Mesenteric fat pad (tissue), 1 donor: ENCODE measurements at places on chromosomes 3 and 15. TPM values are rescaled to one million over a fixed set of nuclear protein-coding genes. Genes with fewer than 3 reads are reported as not detected.

PFN2 gene
- 33.9 TPM for total RNA-seq

- no peak for DNase-seq
Observed at GRCh38 chr3:55330756-55331155, 156.3 kb downstream of the WNT5A start.

DNA sequence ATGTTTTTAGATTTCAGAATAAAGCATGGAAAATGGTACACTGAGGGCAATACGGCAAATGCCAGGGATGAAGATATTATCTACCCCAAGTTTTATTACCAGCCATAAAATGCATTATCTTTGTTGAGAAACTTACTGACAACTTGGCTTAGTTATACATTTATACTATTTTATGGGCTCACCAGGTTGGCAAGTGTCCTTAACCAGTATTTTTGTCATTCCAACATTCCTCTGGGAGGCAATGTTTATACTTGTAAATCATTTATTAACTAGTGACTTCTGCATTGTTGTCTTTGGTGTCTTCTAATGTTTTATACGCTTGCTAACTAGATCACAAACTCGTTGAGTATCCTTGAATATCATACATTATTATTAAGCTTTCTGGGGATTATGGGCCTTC is 18.0 kb upstream of the ADGRG7 start:
- no peak for DNase-seq

DNA sequence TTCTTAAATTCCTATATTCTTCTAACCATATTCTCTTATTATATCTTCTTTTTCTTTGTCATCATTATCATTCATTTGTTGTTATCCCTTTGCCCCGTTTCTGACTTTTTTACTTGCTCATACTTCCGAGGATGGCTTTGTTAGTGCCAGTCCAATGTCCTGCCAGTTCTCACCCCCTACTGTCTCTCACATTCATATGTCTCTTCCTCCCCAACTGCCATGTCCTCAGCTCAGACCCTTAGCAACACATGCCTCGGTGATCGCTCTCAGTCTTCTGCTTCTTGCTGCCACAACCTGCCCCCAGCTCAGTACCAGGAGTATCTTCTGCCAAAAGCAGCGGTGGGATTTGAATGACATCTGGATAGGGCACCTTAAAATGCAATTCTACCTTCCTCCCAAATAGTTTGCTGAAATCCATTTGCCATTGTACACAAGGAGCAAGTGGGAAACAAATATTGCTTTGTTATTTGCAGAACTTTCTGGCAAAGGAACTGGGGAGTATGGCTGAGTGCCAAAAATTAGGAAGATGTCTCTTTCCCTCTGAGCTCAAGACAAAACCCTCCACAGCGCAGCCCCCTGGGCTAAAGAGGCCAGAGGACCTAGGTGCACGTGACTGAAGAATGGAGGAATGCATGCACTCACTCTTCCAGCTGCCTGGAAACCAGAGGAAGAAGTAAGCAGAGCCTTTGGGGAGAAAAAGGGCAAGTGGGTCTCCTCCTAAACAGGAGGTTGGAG is 57.7 kb upstream of the CTNNB1 start:
- DNase-seq: no peak

ITIH1 gene
- not detected for total RNA-seq

KNSTRN gene
- total RNA-seq: 16.5 TPM

GRCh38 chr15:60525341-60526039 is 46.5 kb upstream of the ICE2 start:
- DNase-seq: no peak

COL7A1 gene
- 0.84 TPM for total RNA-seq

- DNase-seq: no peak
Observed at GRCh38 chr3:71443332-71443731, 140.2 kb downstream of the FOXP1 start.

GRCh38 chr15:34883042-34883441 is 86.5 kb downstream of the AQR start:
- DNase-seq: no peak

MED12L gene
- 0.48 TPM for total RNA-seq

CAV3 gene
- not detected for total RNA-seq

DNA sequence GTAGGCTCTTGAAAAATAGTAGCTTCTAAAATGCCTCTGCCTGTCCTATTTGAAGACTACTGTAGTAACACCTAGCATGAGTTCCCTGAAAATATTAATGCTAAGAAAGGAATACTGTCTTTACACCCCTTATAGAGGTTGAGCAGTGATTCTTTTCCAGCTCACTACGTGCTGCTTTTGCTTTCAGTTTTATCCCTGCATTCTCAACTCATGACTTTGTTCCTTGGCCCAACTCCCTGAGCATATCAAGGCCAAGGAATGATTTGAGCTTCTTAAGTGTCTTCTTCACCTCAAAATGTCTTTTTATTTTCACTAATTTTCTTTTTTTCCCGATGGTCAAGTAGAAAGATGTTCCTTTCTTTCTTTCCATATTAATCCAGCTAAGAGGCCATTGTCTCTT is 16.5 kb upstream of the P2RY13 start:
- no peak for DNase-seq

SRGAP3 gene
- 2.7 TPM for total RNA-seq

DNA sequence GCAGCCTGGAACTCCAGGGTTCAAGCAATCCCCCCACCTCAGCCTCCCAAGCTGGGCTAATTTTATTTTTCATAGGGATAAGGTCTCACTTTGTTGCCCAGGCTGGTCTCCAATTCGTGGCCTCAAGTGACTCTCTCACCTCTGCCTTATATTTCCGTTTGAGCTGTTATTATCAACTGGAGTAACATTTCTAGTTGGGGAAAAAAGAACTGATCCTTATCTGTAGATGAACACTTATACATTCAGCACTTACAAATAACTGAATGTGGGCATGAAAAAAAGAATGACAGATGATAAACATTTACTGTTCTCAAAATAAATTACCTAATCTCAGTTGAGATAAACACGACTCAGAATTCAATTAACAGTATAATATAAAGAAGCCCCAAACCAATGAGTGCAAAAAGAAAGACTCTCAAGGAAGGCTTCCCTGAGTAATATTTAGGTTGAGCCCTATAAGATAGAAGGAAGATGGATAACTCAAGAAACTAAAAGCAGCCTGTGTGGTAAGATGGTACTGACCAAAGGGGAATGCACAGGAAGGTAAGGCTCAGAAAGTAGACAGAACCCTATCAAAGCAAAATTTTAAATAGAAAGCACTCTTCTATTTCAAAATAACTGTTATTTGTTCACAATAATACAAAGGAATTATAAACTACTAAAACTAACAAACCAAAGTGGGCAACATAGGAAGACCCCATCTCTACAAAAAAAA is 11.8 kb downstream of the UBE3A start:
- no peak for DNase-seq

- DNase-seq: no peak
Observed at GRCh38 chr3:196524527-196524926, 9.4 kb upstream of the SMCO1 start.

TM4SF4 gene
- 1.7 TPM for total RNA-seq

- DNase-seq: no peak
Observed at GRCh38 chr15:39434751-39435238, 146.1 kb upstream of the THBS1 start.

GRCh38 chr15:85002517-85002916 is 20.9 kb downstream of the PDE8A start:
- DNase-seq: no peak

CFAP91 gene
- total RNA-seq: 0.39 TPM

SLC28A2 gene
- not detected for total RNA-seq

- DNase-seq: peak; percentile 64
Observed at GRCh38 chr3:134067531-134068161, 37.9 kb upstream of the SLCO2A1 start.

SUMF1 gene
- total RNA-seq: 32.3 TPM

GRCh38 chr3:44865272-44866035 is 3.7 kb downstream of the TMEM42 start:
- DNase-seq: no peak

DNA sequence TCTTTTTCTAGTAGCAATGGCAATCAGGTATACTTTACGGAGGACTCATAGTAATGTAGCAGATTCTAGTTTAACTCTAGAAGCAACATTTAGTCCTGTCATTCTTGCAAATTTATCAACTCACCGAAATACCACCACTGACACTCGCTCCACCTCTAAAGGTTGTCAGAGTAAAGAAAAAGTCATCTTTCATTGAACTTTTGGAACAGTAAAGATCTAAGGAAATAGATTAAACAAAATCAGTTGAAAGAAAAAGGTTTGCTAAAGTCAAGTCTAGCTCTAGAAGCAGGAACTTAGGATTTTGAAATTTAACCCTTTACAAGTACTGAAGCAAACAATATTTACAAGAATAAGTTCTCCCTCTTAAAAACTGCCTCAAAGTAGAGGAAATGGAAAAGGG is 8.7 kb downstream of the ATP8B4 start:
- DNase-seq: no peak

GRCh38 chr15:77418966-77419835 is 703 bp downstream of the PEAK1 start:
- no peak for DNase-seq

SUCNR1 gene
- total RNA-seq: 1.8 TPM

DNA sequence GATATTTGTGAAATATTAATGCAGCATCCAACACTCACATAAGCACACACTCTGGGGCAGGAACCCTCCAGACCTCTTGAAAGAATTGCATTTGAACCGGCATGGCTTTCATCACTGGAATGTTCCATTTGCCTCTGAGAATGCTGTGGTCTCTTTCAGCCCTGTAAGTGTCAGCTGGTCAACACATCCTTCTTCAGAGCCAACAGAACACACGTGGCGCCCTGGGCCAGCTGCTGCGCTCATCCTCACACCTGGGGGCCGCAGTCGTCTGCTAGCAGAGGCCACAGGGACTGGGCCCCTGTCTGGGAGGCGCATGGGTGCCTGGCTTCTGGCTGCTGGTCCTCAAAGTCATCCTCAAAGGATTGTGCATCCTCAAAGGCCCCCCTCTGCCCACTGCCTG is 71.4 kb upstream of the HERC1 start:
- no peak for DNase-seq

MRPL46 gene
- 50.8 TPM for total RNA-seq

- DNase-seq: no peak
Observed at GRCh38 chr15:97995881-97996603, 35.5 kb downstream of the ARRDC4 start.

KNG1 gene
- not detected for total RNA-seq

DNA sequence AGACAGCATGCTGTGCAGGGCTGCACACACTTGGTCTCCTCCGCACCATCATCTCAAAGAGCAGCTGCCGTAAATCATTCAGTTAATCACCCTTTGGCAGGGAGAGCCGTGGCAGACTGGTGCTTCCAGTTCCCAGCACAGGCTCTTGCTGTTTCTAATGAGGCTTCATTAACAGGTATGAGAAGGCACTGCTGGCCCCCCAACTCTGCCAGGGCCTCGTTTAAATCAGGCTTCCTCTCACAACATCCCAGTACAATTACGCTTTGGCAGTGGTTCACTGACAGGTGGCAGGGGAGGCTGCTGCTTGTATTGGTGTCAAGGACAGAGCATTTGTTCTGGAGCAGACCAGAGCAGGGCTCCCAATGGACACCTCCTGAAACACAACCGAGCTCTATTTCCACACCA is 77.1 kb downstream of the BFSP2 start:
- no peak for DNase-seq

DNA sequence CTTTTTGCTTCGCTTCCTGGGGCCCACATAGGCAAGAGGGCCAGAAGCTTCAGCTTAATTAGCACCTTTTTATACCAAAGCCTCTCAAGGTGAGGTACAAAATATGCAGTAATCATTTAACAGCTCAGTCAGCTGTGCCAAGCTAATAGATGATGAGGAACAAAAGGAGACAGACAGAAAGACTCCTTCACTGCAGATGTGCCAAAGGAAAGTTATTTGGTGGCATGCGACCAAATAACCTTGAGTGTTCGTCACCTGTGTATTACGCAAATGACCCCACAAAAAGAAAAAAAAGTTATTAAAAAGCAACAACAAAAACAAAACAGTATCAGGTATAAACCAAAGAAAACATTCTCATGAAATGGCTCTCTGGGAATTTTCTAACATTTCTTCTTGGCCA is 325.8 kb upstream of the IGF1R start:
- no peak for DNase-seq

DNA sequence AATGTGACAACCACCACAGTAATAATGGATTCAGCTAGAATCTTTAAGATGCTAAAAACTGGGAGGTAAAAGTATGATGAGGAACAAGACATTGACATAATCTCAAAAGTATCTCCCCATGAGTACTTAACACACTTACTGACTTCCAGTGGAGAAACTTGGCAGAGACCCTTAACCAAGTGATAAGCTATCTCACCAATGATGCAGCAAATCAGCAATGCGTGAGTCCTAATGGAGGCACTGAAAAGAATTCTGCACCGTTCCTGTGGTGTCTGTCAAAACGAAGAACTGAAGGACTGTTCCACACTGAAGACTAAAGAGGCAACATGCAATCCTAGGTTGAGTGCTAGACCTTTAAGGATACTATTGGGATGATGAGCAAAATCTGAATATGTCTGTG is 67.9 kb upstream of the OCA2 start:
- no peak for DNase-seq

DNA sequence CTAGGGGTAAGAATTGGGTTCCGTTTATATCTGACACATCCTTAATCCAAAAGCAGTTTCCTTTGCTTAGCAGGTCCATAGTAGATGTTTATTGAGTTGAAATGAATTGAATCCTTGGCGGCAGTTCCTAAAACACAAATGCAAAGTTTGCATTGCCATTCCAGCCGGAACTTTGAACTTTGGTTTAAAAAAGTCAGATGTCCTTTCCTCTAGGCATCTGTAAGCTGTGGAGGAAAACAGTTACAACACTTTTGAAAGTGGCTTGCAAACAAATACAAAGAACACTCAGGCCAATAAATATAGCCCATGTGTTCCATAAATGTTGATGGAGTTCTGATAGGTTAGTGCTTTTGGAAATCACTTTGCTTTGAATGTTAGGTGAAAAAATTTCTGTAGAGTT is 374.7 kb upstream of the RARB start:
- DNase-seq: no peak

GRCh38 chr3:141646760-141647561 is 91.1 kb upstream of the RNF7 start:
- DNase-seq: no peak

PPP1R14D gene
- not detected for total RNA-seq

C3orf85 gene
- total RNA-seq: not detected

DNA sequence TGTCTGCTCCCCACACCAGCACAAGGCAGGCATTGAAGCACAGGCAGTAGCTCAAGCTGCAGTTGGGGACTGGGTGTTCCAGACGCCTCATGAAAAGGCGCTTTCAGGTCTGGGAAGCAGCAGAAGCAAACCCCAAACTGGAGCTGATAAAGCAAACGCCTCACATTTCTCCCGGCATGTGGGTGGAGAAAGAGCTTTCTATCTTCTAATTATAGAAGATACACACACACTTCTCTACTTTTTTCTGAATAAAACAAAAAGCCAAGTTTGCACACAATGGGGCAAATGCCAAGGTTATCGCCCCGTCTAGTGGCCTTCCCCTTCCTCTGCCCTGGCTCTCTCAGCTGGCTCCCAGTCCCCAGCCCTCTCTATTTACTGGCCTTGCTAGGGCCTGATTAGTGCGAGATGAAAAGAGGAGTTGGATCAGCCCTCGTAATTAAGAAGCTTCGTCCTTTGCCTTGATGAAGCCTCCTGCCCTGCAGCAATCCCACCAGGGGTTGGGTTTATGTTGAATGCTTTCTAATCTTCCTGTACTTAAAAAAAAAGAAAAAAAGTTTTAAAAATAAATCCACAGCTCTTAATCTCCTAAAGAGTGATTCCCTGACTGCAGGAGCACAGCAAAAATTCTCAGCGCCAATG is 120.2 kb downstream of the MEGF11 start:
- DNase-seq: no peak

- no peak for DNase-seq
Observed at GRCh38 chr3:70387889-70388288, 75.5 kb upstream of the MDFIC2 start.

- DNase-seq: no peak
Observed at GRCh38 chr15:85782064-85782463, 12.7 kb downstream of the KLHL25 start.
